ENCODE measurements at places on chromosomes 5 and 9.

GRCh38 chr5:142931896-142932686 lies 161.9 kb downstream of the ARHGAP26 start:
- no peak for DNase-seq

- DNase-seq, result no peak
Observed at GRCh38 chr9:99226054-99226453, 4.0 kb downstream of the SEC61B start.

DNA sequence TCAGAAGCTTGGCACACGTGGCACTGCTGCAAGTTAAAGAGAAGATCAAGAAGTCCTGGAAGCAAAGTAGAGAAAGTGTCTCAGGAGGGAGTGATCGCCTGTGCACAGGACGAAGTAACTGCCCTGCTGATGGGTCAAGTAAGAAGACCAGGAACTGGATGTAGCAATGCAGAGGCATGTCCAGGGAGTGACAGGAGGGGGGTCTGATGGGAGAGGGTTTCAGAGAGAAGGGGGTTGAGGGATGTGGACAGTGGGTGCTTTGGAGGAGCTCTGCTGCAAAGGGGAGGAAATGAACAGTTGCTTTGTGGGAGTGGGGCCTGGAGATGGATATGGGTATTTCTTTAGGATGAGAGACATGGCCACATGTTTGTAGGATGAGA lies 60.2 kb upstream of the PHYKPL start:
- no peak for DNase-seq

- no peak for DNase-seq
Observed at GRCh38 chr9:2179567-2179966, 164.4 kb downstream of the SMARCA2 start.

GRCh38 chr5:119614838-119615237 lies 14.5 kb upstream of the FAM170A start:
- no peak for DNase-seq

DNA sequence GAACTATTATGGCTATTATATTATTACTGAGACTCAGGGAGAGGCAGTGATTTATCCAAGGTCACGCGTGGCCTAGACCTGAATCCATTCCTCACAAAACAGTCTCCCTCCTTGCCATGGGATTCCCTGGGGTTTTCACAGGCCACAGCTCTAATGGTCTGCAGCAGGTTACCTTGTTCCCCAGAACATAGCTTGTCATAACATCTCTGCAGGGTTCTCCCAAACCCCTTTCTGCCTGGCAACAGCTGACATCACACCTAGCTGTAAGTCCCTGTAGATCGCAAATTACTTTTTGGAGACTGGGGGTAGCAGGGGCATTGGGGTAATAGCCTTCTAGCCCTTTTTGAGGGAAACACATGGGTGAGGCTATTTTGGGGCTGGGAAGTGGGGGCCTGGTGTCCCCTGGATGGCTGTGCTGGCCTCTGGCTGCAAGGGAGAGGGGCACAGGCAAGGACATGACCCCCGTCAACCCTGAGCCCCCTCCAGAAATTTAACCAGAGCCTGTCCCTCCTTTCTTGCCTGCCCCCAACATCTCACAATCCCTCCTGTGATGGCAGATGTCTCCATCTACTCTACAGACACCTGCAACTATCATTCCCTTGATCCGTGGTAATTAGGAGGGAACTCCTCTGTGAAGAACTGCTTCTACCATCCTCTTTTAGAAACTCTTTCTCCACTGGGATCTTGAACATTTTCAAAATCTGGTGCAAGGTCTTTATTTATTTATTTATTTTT lies 1.3 kb downstream of the CD74 start:
- peak; percentile 56 for DNase-seq

DNA sequence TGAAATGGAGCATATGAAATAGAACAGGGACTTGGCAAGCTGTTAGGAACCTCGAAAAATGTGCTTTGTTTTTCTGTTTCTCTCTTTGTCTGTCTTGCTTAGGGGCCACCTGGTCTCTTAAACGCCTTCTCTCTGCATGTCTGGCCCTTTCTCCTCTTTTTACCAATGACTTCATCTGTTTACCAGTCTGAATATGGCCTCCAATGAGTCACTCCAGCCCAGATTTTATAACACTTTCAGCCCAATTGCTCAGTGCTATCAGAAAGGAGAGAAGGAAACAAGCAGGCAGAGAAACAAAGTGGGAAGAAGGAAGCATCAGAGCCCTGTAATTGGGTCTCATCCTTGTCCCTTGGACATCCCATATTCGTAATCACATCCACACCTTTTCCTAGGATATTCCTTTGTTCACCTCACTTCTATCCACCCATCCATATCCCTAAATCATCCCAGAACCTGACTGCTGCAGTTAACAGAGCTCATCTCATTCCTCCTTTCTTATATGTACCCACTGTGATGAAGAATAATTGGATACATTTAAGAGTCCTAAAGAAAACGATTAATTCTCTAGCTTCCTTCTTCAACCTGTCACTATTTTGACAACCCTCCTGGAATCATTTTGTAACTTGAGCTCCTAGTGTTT lies 151.8 kb upstream of the GPR151 start:
- DNase-seq, result no peak

DNA sequence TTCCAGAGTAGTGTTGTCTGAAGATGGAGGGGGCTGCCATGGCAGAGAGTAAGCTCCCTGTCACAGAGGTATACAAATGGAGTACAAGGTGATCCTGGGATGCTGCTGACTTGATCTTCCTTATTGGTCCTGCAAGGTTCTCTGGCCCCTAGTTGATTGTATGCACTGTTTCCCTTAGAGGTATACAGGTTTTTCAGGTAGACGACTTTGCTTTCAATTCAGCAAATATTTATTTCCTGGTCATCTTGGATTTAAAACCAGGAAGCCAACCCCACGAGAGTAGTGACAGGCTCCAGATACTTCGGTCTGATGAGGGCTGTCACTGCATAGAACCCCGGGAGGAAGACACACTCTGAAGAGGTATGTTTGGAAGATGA lies 16.5 kb upstream of the TRIM14 start:
- no peak for DNase-seq

- no peak for DNase-seq
Observed at GRCh38 chr5:163789870-163790269, 284.5 kb downstream of the MAT2B start.

DNA sequence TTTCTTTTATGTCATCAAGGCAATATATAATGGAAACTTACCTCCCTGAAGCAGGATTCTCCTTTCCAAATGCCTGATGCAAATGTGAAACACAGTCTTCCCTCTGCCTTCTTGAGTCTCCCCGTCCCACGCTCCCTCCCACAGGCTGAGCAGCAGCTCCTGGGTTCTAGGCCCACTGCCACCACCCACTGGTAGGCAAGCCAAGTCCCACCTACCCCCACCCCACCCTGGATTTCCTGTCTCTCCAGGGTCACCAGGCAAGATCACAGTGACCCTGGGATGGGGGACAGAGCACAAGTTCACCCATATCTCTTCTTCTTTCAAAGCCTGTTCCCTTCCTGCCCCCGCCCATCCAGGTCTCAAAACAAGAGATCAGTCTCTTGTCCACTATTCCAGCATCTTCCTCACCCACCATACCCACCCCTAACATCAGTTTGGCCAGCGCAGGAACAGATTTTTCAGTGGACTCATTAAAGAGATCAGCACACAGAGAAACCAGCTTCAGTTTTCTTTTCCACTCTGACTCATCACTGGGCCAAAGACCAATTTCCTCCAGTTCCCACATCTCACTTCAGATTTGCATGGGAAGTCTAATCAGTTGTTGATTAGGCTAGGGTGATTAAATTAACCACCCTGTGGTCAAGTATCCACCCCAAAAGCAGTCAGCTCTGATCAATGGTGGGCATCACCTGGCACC lies 151.5 kb downstream of the ACTL7B start:
- no peak for DNase-seq

DNA sequence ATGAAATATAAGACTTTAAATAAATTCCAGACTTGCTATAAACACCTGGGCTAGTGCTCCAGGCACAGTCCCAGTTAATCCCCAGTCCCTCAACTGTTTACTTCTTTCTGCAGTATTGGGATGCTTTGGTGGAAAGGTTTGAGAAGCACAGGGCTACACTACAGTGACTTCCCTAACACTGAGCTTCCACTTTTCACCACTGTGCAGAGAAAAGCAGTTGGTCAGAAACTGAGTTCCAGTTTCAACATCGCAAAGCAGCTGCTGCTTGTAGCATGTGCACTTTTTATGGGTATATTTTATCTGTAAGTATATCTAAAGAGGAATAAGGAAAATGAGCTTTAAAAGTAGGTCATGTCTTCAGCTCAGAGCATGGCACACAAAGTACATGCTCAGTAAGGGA lies 339.7 kb downstream of the NTRK2 start:
- no peak for DNase-seq

- DNase-seq, result no peak
Observed at GRCh38 chr9:133384736-133385321, 8.7 kb downstream of the STKLD1 start.

DNA sequence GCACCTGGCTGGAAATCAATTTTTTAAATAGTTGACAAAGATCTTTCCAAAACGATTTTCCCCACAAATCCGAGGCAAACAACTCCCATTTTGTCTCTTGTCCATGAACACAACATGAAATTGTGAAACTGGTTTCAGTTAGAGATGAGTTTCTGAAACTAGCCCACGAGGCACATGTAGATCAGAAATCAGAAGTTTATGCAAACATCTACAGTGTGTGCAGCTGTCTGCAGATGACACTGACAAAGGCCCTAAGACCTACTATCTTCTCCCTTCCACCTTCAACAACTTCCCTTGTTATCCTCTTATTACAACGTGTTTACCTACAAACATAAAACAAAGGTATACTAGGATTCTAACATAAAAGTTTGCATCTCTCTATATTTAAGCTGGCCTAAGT lies 183.3 kb downstream of the DIRAS2 start:
- DNase-seq, result no peak

DNA sequence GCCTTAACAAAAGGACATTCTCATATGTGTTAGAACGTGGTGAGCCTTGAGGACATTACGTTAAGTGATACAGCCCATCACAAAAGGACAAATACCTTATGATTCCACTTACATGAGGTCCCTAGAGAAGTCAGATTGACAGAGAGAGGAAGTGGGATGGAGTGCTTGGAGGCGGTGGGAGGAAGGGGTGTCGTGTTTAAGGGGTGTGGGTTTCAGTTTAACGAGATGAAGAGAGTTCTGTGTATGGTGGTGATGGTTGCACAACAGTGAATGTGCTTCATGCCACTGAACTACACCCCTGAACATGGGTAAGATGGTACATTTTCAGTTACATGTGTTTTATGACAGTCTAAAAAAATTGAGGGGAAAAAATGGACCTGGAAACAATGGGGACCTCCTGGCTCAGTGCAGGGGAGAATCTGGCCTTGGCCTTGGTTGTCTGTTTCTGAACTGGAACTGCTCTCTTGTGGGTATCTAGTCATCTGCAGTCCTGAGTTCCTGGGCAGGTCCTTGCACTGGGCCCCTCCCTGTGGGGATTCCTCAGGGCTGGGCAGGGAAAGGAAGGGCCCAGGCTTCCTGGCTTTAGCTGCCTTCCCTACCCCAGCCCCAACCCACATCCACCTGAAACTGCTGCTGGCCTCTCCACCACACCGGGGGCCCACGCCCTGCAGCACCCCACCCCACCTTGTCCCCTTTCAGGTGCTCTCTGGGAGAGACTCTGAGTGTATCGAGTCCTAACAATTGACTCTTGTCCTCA lies 17.8 kb downstream of the LRRC8A start:
- DNase-seq, result no peak

Measured in activated naive CD4-positive, alpha-beta T cell (primary cell).